Midbrain (tissue), 1 donor: ENCODE measurements at places on chromosomes 4 and X.
A peak's percentile ranks its signal among the peaks of the same experiment; 100 is the strongest.

DNA sequence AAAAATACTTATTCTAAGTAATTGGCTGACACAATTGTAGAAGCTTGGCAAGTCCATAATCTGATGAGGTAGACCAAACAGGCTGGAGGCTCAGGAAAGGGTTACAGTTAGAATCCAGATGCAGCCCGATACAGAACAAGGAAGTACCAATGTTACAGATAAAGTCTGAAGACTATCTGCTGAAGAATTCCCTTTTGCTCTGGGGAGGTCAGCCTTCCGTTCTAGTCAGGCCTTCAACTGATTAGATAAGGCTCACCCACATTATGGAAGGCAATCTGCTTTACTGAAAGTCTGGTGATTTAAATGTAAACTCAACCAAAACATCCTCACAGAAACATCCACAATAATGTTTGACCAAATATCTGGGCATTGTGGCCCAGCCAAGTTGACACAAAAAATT, 7.4 kb upstream of the DYNLT3 start:
- no peak for DNase-seq

DNA sequence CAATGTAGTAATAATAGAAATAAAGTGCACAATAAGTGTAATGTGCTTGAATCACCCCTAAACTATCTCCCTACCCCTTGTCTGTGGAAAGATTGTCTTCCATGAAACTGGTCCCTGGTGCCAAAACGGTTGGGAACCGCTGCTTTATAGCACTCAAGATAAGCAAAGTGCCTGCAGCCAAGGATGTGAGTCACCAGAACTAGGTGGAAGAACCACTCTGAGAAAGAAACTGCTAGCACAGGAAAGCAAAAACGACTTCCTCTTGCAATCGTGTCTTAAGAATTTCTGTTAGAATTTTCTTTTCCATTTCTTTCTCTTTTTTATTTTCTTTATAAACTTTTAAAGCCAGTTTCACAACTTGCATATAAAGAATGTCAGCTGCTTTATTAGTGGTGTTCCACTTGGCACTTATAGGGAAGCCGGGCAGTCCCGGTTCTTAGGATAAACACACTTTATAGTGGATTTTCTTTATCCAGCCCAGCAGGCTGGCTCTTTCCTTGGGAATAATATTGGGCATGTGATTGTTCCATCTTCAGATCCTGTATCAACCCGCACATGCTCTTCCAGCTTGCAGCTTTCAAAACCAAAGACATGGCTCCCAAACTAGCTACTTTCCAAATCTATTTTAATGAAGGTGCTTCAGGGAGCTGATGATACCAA, 32.3 kb upstream of the CXCL8 start:
- DNase-seq = no peak

- DNase-seq = no peak
These were observed 40.9 kb upstream of the IL13RA2 start for GRCh38 chrX:115058276-115058675.

- no peak for DNase-seq
These were observed 151.2 kb downstream of the MGST2 start for GRCh38 chr4:139816856-139817255.

DNA sequence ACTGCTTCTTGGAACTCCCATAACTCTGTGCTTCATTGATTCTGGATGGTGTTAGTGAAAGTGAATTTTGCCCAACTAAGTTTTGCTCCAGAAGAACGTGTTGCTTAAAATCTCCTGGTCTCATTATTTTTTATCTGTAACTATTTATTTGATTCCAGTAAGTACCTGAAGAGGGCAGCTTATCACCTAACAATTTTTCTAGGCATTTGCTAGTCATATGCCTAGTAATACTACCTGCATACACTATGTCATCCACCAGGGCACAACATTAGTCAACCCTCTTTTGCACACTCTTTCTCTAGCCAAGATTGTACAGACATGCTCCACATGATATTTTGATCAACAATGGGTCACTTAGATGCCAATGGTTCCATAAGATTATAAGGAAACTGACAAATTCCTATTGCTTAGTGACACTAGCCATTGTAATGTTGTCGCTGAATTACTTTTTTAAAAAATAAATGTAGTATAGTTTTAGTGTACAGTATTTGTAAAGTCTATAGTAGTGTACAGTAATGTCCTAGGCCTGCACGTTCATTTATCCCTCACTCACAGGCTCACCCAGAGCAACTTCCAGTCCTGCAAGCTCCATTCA, 499.9 kb upstream of the AADAT start:
- no peak for DNase-seq

DNA sequence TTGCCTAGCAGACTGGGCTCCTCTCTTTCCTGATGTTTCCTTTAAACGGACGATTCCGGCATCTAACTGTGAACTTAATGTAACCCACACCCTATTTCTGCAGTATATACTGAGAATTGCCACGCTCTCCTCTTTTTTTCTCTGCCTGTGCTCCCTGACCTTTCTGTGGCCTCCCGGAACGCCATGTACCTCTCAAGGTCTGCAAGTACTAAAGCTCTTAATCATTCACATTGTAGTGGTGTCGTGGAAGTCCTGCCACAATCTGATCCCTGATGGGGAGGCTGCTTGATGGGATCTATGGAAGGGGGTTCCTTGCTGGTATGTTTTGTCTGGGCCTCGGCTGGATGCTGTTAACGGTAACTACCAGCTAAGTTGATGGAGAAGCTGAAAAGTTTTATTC, 302.9 kb upstream of the EPHA5 start:
- DNase-seq = no peak

DNA sequence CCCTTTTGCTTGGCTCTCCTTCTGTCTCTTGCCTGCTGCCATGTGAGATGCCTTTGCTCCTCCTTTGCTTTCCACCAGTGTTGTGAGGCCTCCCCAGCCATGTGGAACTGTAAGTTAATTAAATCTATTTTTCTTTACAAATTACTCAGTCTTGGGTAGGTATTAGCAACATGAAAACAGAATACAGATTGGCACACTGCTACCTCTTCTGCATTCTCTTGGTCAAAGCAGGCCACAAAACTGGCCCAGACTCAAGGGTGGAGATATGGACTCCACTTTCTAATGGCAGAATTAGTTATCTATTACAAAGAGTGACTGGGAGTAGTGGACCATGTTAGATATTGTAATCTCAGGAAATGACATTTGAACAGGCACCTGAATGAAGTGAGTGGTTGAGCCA, 21.5 kb upstream of the CCDC149 start:
- DNase-seq = no peak

DNA sequence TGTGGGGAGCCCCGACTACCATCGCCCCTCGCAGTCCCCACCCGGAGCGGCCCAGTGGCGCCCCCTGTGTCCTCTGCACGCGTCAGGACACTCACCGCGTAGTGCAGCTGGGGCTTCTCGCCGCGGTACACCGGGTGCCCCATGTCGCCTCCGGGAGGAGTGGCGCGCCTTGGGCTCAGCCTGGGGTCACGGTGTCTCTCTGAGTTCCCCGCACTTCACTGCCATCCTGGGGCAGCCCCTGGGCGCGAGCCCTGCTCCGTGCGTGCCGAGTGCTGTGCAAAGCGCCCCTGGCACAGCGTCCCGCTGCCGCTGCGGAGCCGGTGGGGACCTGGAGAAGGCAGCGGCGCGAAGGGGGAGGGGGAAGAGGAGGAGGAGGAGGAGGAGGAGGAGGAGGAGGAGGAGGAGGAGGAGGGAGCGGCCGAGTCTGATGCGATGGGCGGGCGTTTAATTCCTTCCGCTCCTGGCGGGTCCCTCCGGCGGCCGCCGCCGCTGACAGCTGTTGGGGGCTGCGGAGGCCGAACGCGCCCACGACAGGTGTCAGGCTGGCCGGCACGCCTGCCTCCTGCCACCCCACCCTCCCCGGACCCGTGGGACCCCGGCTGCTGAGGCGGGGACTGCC, 134.3 kb downstream of the AMELX start:
- DNase-seq = no peak

DNA sequence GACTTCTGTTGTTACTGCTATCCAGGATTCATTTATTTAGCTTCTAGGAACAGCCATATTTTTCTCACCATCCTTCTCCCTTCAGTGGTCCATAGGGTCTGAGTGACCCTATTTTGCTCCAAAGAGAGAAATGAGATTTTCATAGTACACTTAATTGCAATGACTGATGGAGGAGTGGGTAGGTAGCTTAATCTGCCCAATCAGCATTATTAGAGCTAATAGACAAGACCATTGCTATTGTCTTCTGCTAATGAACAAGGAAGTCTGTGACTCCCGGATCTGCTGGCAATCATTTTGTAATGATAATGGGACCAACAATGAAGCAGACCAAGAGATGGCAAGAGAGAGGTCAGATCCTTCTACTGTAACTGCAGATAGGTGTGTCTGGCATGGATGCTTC, 271.4 kb upstream of the SLC7A11 start:
- no peak for DNase-seq

GRCh38 chrX:118904218-118904617, 70.2 kb upstream of the LONRF3 start:
- no peak for DNase-seq

GRCh38 chr4:147865926-147866325, 134.0 kb downstream of the ARHGAP10 start:
- no peak for DNase-seq

DNA sequence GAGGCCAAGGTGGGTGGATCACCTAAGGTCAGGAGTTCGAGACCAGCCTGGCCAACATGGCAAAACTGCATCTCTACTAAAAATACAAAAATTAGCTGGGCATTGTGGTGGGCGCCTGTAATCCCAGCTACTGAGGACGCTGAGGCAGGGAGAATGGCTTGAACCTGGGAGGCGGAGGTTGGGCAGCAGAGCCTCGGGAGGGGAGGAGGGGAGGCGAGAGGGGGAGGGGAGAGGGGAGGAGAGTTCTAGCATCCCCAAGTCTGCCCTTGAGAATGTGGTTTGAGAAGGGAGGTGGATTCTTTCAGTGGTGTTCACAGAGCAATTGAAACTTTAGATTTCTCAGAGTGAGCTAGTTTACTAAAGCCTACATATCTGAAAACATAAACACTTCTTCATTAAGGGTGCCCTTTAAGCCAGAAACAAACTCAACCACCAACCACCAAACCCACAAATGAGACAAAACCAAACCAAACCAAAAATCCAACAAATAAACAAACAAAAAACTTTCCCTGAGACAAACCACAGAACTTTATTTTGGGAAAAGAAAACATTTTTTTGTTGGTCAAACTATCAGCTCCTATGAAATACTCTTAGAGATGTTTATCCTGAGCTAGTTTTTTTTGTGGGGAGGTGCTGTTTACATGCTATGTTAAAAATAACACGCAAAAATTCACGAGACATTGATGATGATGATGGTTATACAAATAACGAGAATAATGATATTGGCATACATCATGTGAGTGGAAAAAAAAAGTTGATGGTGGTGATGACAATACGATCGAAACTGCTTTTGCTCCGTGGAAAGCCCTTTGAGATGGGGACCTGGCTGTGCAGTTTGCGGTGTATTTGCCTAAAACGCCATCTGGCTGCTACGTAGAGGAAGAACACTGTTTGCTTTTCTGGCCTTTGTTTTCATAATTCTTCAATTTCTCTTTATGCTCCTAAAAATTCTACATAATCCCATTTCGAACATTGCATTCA, 98.2 kb upstream of the PRKX start:
- DNase-seq = peak; percentile 66

DNA sequence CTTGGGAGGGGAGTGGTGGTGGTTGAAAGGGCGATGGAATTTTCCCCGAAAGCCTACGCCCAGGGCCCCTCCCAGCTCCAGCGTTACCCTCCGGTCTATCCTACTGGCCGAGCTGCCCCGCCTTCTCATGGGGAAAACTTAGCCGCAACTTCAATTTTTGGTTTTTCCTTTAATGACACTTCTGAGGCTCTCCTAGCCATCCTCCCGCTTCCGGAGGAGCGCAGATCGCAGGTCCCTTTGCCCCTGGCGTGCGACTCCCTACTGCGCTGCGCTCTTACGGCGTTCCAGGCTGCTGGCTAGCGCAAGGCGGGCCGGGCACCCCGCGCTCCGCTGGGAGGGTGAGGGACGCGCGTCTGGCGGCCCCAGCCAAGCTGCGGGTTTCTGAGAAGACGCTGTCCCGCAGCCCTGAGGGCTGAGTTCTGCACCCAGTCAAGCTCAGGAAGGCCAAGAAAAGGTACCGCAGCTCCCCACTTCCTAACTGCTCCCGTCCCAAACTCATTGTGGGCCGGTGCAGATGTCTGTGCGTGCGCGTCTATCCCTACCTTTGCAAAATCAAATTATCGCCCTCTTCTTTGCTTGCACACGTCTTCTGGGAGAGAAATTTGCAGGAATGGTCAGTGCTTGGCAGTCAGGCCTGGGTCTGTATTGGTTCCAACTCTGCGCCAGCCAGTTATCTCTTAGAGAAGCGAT, 533 bp downstream of the IL15 start:
- DNase-seq = no peak

GRCh38 chrX:128717635-128718578, 665.7 kb upstream of the ACTRT1 start:
- no peak for DNase-seq

GRCh38 chr4:169225812-169226211, 44.9 kb downstream of the SH3RF1 start:
- DNase-seq = no peak

DNA sequence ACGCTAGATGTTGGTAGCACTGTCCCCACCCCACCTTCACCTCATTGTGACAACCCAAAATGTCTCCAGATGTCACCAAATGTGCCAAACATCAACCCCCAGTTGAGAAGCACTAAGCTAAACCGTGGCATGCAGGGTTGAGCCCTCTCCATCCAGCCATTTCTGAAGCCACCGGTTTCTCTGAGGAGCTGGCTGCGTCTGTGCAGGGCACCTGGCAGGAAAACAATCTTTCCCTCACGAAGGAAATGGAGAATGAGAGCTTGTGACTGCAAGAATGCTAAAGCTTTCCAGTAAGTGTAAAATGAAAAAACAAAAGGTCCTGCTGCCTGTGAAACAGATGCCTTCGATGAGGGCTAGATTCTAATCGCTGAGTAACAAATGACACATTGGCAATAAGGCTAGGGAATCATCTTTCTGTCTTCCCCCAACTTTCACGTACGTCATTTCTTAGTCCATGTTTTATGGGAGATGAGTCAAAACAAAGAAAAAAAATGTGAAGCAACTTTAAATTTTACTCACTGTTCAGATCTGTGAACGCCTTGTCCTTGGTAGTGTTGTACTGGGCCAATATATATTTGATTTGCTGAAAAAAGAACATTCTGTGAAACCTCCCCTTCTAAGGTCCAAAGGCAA, 59.9 kb downstream of the PROM1 start:
- no peak for DNase-seq

DNA sequence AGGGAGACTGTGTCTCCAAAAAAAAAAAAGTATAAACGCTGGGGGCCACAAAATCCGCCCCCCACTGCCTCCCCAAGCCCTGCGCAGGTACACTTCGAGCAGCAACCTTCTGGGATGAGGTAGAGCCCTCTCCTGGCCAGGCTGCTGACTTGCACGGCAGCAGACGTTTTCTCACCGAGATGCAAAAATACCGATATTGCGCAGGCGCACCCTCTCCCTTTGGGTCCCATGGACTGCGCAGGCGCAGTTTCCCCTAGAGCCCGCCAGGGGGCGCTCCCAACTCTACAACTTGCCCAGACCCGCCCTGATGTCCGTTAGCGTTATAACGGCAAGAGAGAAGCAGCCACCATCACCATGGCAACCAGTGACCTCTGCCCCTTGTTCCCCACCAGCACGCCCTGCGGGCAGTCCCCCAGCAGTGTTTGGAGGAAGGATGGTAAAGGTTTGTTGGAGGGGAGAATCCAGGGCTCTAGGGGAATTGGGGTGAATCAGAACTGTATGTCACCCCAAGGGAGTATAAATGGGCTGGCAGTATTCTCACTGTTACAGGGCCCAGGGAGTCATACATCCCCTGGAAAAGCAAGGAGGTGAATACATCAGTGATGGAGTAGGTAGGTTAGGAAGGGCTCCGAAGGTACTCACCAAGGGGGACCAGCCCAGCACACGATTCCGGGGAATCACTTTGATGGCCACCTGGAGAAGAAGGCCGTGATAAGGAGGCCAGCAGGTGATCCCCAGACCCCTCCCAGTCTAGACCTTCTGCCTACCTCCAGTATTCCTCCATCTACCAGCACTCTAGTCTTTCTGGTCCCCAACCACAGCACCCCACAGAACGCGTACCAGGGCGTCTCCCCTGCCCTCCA, 1.5 kb downstream of the PIM2 start:
- DNase-seq = peak; percentile 83
